ENCODE measurements at places on chromosomes 2 and 18.
A peak's percentile ranks its signal among the peaks of the same experiment; 100 is the strongest.

DNA sequence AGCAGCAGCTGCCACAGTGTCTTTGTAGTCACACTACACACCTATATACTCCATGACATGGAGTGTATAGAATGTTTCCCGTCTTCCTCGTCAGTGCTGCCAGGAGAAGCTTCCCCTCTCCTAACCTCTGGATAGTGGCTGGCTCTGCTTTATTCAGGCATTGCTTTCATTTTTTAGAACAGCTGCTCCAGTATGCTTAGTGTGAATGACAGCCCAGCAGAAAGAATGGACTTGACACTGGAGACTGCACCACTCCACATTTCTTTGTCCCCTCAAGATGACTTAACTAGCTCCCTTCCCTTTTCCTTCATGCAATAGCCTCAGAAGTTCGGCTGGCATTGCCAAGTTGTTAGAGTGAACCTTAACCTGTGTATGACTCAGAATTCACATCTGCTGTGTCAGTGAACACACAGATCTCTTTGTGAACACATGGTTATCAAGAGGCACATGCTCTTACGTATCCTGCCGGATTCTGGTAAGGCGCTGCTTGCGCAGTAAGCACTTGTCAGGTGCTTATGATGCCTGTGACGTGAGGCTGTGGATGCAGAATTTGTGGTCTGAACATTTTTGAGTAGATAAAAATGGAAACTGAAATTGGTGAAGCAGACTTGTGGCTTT, 73.9 kb downstream of the NEDD4L start:
- DNase-seq: peak; percentile 71

GRCh38 chr2:217906798-217907197, 96.0 kb downstream of the TNS1 start:
- no peak for DNase-seq

DNA sequence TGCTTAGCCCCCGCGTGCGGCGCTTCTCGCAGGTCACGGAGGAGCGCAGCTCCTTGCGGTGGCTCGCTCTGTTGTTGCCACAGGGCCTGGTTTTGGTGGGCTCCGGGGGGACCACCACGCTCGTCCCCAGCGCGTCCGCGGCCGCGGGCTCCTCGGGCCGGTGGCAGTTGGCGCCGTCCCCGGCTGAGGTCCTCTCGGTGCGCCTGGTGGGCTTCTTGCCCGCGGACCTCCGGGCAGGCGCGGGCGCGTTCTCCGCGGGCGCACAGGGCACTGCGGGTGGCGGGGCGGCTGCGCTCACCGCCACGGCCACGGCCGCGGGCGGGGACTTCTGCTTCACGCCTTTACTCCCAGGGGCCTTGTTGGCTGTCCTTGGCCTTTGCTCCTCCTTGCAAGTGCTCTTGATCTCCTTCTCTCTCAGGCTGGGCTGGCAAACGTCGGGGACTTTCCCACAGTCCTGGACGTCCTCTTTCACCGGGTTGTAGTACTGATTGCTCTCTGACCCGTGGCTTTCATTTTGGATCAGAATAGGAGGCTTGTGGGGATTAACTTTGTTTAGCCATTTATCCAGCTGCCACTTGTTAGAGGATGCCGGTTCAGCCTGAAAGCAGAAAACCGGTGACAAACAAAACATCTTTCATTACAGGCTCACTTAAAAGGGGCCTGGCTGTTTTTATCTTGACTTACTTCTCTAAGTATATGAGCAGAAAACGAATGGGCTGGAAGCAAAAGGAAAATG, 104.0 kb upstream of the REV1 start:
- DNase-seq: no peak

- no peak for DNase-seq
These were observed 61.1 kb upstream of the RAB12 start for GRCh38 chr18:8548186-8548585.

DNA sequence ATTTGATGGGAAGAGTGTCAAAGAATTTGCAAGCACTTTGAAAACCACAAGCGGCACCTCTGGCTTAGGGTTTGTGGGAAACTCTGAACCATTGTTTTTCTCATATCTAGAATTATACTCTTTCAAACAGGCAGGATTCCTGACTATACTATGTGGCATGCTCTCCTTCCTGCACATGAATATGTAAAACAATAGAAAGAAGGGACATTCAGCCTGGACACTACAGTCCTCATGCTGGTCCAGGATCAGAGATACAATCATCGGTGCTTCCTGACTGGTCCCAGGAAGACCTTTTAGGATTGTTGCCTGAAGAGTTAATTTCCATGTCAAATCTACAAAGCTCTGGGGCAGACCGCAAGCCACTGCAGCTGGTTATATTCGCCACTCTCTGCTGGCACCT, 55.7 kb upstream of the RASGRP3 start:
- no peak for DNase-seq

GRCh38 chr2:169203952-169204351, 134.6 kb downstream of the DHRS9 start:
- no peak for DNase-seq

DNA sequence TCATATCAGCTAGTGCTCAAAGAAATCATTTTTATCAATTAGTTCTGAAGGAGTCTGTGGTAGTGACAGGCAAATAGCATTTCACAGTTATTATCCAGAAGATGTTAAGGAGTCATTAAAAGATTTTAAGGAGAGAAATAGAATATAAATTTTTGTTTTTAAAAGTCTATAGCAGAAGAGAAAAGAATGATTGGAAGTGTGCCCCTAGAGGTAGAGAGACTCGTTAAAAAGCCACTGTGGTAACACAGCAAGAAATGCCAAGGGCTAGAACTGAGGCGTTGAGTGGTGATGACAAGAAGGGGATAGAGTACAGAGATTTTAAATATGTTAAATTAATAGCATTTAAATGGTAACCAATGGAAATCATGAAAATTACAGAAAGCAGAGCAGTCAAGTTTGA, 78.3 kb downstream of the VWC2L start:
- no peak for DNase-seq

DNA sequence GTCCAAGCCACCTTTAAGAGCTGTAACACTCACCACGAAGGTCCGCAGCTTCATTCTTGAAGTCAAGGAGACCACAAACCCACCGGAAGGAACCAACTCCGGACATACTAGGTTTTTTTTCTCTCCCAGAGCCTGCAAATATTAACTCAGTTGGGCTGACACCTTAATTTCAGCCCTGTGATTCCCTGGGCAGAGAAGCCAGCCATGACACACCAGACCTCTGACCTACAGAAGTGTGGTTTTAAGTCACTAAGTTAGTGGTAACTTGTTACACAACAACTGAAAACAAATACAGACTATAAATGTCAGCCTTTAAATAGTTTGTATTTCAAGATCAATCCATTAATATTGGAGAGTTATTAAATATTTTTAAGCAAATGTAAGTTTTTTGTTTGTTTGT, 855.1 kb downstream of the TMEM182 start:
- DNase-seq: no peak

DNA sequence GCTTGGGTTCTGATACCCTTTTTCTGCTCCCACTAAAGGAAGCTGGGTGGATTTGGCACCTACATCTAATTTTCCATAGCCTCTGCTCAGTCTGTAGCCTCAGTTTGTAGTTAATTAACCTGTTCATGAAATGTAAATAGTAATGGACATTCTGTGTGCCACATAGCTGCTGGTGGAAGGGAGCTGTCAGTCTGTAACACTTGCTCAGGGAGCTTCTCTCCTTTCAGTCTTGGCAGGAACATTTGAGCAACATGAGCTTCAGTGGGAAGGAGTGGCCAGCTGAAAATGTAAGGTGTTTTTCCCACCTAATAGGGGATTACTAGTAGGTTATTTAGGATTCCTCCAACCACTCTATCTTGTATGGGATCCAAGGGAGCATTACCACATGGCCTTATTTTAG, 203.4 kb downstream of the ASXL3 start:
- no peak for DNase-seq

DNA sequence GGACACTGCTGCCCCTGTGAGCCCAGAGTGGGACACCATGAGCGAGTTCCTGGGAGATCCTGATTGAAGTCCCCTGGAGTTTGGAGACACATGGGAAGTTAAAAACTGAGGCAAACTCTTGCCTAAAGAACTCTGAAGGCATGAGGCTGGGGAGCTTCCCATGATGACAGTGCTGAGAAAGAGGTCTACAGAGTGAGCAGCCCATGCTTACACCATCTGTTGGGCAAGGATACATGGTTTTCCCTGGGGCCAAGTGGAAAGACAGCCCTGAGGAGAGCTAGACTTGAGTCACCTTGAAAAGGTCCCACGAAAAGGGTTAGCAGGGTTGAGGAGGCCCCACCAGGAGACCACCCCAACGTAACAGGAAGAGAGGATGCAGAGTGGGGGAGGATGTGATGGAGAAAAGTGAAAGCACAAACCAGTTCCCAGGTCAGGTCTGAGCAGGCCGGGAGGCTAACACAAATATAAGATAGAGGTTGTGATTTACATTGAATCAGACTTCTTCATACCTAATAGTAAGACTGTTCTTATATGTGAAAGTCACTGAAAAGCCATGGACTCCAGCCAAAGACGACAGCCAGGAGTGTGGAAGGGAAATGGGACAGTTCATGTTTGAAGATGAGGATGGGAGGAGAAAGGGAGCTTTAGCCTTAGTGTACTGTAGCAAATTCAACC, 13.5 kb upstream of the FEZ2 start:
- DNase-seq: no peak

DNA sequence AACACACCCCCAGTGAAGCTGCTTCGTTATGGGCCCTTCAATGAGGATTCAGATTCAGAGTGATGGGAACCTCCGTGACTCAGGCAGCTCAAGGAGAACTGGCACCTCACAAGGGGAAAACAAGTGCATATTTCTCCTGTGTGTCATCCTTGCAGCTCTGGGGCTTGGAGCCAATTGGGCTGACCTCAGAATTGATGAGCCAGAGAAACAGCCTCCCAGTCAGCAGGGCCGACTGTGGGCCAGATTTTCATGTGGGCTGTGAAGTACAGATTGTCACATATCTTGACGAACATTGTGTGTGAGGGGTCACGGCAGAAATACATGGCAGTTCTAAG, 189.6 kb upstream of the SP5 start:
- DNase-seq: no peak

DNA sequence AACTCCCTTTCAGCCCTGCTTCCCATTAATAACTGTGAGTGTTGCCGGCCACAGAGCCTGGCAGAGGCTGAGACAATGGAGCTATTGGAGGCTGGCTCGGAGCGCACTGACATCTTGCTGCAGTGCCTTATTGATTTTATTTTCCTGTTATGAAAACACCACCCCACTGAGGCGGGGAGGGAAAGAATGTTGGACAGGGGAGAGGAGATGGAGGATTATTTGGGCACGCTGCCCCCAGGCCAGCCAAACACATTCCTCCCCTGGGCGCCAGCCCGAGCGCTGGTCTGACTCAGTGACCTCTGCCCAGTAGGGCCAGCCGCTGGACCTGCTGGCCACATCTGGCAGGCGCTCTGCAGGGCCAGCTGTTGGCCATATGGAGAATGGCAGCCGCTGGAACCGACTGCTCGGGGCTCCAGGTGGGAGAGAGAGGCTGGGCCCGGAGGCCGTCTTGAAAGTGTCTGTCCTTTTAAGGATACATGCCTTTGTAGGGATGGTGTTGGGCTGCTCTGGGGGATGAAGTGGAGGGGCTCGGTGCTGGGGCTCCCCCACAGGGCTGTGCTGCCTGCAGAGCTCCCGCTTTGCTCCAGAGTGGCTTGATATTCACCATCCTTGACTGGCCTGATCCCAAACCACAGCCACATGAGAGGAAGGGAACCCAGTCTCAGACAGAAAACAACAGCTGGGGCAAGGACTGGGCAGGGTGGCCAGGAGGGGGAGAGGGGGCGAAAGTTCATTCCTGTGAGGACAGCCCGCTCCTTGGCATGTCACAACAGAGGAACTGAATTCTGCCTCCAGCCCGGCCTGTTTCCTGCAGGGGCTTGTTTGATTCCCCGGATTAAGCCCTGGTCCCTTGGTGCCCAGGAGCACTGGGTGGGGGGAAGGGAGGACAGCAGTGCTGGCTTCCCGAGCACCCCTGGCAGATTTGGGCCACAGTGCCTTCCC, 179.0 kb downstream of the KLHL29 start:
- no peak for DNase-seq

DNA sequence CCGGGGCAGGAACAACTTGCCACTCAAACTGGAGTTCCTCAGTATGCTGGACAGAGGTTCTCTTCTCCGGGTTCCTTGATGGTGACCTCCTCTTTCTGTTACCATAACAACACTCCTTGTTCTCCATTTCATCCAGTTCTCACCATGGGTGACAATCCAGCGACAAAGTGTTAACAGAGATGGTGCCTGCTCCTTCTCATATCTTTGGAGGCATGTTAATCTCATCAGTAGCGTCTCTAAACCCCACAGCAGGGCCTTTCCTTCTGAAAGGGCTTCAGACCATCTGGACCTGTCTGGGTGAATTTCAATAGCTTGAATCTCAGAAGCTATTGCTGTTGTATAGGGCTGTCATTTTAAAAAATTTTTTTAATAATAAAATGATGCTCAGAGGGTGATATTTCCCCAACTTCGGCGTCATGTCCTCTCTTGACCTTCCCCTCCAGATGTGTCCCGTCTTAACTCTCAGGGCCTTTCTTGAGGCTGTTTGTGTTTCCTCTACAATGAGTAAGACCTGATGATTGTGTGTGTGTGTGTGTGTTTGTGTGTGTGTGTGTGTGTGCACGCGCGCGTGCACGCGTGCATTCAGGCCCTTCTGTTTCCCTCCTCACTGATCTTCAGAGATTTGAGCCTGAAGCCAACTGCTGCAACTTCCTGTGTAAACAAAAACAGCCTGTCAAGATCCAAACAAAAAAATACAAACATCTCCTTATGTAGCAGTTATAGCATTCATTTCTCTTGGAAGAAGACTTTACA, 24.3 kb upstream of the CETN1 start:
- DNase-seq: no peak

- DNase-seq: no peak
These were observed 916.0 kb upstream of the CELF4 start for GRCh38 chr18:38481576-38481975.

DNA sequence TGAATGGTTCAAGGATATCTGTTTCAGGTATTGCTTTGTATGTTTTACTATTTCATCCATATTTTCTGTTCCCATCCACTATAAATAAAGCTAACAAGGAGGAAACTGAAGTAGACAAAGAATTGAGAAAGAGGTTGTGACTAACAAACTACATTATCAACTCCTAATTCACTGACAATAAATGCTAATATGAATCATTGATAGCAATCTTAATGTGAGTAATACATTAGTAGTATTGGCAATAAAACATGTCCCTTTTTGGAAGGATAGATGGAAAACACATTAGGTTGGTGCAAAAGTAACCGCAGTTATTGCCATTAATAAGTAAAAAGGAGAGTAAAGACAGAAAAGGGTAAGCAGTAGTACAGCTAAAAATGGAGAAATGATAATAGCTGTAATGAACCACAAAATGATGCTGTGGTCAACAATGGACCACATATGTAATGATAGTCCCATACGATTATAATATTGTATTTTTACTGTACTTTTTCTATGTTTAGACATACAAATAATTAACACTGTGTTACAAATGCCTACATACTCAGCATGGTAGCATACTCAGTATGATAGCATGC, 104.7 kb downstream of the THADA start:
- no peak for DNase-seq

GRCh38 chr2:11764920-11765319, 18.5 kb downstream of the LPIN1 start:
- no peak for DNase-seq

- no peak for DNase-seq
These were observed 10.0 kb downstream of the PPP4R1 start for GRCh38 chr18:9604348-9604747.

- no peak for DNase-seq
These were observed 7.5 kb upstream of the HAAO start for GRCh38 chr2:42799881-42800280.
